ENCODE measurements at places on chromosomes 13 and 19.

DNA sequence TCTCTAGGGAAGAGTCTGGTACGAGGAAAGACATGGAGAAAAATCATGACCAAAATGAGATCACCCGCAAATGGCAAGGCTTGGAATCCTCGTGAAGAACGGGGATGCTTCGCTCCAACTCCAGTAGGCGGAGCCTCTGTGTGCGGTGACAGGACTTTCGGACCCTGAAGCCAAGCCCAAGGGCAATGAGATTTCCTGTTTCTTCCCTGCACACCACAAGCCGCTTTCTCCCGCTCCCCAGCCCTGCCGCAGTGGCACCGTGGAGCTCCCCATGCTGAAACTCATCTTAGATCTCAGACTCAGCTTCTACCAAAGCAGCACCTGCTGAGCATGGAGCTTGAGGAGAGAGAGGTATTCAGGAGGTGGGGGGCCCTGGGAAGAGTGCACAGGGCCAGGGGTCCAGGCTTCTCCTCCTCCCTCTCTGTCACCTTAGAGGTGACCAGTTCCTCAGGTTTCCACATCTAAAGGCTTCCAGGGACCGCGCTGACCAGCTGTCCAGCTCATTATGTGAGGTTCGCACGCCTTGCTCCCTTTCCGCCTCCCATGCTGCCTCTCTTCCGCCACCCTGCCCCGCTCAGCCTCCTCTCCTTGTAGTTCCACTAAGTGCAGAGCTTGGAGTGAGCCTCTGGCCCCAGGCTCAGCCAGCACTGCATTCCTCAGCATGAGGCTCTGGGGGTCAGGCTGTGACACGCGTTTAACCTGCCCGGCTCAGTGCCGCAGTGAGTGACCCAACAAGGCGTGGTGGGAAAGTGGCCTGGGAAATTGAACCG, 153.8 kb upstream of the SOX1 start:
- no peak for DNase-seq

- DNase-seq: no peak
Measured at GRCh38 chr13:97502181-97502580, 68.2 kb downstream of the RAP2A start.

GRCh38 chr13:58247080-58247479, 615.5 kb downstream of the PCDH17 start:
- DNase-seq: no peak

DNA sequence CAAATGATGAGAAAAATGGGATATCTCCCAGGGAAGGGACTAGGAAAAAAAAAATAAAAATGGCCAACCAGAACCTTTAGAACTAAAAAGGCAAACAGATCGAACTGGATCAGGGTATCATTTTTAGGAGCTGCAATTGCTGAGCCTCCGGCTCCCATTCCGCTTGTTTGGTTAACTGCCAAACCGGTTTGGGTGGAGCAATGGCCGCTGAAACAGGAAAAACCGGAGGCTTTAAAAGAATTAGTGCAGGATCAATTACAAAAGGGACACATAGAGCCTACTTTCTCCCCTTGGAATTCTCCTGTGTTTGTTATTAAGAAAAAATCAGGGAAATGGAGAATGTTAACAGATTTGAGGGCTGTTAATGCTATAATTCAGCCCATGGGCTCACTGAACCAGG, 12.7 kb upstream of the ZNF443 start:
- peak; percentile 14 for DNase-seq

DNA sequence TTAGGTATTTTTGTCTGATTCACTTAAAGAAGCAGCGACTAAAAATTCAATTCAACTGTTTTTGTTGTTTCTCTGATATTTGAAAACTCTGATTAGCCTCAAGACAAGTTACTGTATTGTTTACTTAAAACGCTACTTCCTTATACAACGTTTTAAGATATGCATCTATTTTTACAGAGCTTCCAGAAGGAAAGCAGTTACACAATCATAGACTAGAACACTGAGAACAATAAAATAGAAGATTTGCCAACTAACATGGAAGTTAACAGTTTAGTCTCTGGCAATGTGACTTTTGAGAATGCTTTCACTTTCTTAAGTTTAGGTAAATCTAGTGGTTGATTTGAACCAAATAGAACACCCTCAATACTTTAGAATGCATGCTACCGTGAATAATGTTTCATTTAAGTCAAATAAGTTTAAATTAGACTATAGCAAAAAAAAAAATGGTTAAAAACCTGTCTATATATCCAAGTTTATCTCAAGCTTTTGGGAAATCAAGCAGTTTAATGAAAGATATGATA, 614.8 kb downstream of the DACH1 start:
- DNase-seq: no peak

DNA sequence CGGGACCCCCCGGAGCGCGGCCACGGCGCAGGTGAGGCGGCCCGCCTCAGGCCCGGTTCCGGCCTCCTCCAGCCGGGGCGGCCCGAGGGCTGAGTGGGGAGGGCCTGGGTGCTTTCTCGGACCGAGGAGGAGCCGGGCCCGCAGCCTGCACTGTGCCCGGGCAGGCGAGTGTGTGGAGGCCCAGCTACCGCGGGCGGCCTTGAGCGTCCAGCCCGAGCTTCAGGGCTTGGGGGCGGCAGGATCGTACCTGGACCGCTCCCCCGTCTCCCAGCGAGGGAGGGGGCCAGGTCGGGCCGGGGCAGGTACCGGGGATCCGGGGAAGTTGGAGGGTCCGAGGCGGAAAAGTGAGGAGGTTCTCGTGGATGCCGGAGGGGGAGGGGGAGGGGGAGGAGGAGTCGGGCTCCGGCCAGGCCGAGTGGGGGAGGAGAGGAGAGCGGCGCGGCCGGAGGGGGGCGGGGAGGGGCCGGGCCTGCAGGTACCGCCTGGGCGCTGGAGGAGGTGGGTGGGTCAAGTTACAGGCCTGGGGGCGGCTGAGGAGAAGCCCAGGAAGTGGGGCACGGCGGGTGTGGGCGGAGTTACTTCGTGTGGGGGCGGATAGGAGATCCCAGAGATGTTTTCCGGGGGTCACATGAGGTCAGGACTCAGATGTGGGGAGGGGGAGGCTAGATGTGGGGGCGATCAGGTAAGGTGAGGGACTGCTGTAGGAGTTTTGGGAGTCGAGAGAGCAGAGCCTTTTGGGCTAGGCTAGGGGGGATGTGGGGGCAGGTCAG, 545 bp downstream of the NACC1 start:
- DNase-seq: peak; percentile 76

GRCh38 chr13:111371720-111372119, 51.3 kb downstream of the TEX29 start:
- no peak for DNase-seq

DNA sequence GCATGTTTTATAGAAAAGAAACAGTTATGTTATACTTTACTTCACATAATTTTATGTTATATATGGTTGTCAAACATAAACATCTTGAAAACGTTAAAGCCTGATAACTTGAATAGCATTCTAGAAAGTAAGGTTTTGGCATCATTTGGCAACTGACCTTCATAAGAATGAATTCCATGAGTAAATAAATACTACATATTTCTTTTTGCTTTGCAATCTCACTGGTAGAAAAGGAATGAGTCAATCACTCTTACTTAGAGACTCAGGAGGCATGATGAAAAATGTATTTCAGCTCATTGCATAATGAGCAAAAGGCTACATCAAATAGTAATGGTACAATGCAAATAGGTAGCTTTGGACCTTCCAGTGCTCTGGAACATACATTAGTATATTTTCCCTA, 1381.9 kb downstream of the EFNB2 start:
- DNase-seq: no peak

DNA sequence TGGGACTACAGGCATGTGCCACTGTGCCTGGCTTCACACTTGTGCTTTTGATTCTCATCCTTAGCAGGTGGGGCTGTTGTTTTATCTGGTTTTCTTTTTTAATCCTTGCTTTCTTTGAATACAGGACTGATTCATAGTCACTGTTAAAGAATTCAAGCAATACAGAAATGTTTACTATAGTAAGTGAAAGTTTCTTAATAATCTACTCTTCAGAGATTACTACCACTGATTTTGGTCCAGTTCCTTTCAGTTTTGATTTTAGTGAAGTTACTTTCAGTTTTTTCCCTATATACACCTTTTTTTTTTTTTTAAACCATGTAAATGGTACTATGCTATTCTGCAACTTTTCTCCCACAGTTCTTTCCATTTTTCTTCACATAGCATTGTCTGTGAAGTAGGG, 53.6 kb downstream of the GATAD2A start:
- no peak for DNase-seq

- DNase-seq: peak; percentile 91
Measured at GRCh38 chr19:38229585-38230073, 5.6 kb upstream of the DPF1 start.

DNA sequence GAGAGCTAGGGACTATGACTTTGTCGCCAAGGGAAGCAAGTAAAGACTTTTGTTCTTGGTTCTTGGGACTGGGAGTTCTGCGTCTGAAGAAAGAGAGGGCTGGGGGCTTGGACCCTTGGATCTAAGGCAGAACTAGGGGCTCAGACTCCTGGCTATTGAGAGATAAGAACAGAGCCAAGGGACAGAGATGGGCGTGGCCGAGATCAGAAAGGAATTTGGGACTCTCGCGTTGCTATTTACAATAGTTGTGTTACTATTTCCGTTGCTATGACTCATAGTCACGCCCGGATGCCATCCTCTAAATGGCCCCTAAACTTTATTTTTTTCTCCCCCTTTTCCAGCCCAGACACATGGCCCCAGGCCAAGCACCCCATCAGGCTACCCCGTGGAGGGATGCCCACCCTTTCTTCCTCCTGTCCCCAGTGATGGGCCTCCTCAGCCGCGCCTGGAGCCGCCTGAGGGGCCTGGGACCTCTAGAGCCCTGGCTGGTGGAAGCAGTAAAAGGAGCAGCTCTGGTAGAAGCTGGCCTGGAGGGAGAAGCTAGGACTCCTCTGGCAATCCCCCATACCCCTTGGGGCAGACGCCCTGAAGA, 759 bp downstream of the PPP1R15A start:
- DNase-seq: peak; percentile 89

- no peak for DNase-seq
Measured at GRCh38 chr13:34897220-34897619, 44.9 kb upstream of the NBEA start.

GRCh38 chr19:13172346-13173138, 22.3 kb downstream of the IER2 start:
- peak; percentile 82 for DNase-seq

DNA sequence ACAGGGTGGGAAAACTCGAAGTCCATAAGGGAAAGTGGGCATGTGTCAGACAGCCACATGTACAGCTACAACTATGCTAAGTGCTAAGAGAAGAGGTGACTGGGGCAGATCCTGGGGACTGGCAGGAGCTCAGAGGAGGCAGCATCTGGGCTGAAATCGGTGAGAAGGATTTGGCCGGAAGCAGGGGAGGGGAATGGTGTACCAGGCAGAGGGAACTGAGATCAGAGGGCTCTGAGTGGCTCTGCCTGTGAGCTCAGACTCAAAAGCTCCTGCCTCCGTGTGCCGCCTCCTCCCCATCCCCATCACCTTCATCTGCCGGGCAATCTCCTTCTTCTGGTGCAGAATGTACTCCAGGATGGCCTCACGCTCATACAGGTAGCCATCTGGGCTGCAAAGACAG, 21.8 kb downstream of the NOSIP start:
- DNase-seq: no peak

DNA sequence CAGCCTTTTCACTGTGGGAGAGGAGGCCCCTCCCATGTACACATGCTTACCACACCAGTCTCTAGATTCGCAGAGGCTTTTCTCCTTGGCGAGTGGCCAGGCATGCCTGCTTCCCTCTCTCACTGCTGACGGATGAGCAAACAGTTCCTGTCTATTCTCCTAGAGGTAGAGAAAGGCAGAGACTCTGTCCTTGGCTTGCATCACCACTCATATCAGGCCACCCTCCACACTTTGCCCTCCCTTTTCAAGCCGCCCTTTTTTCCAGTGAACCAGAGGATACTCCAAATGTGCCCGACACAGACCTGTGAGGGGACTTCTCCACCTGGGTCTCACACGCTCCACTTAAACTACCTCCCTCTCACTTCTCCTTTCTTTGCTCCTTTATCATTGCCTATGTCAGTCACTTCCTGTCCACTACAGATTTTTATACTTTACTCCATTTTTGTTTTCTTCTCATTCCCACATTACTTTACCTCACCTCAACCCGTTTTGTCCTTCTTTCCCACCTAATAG, 284.6 kb downstream of the DNAJC15 start:
- peak; percentile 38 for DNase-seq

- DNase-seq: no peak
Measured at GRCh38 chr19:50803633-50804419, 13.6 kb downstream of the ACP4 start.

DNA sequence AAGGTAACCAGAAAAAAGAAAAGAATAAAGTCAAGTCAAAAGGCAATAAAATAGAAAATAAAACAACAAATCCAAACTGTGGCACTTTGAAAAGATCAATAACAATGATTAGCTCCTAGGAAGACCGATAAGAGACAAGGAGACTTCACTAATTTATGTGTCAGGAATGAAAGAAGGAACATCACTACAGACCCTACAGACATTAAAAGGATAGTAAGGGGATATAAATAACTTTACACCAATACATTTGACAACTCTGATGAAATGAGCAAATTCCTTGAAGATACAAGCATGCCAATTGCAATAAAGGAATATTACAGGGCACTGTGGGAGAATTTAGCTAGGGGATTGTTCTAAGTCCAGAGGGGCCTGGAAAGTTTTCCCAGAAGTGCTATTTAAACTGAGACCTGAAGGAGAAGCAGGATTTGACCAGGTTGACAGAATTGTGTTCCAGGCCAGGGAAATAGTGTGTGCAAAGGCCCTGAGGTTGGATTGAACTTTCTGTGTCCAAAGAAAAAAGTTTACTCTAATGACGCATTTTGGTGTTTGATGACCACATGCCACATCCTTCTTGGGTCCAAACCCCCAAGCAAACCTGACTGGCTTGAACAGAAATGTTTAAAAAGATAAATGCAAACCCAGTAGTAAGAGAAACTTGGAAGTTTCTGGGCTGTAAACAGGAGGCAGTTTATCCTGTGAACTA, 1.6 kb upstream of the C19orf38 start:
- no peak for DNase-seq

- no peak for DNase-seq
Measured at GRCh38 chr19:4602915-4603314, 36.4 kb upstream of the TNFAIP8L1 start.

DNA sequence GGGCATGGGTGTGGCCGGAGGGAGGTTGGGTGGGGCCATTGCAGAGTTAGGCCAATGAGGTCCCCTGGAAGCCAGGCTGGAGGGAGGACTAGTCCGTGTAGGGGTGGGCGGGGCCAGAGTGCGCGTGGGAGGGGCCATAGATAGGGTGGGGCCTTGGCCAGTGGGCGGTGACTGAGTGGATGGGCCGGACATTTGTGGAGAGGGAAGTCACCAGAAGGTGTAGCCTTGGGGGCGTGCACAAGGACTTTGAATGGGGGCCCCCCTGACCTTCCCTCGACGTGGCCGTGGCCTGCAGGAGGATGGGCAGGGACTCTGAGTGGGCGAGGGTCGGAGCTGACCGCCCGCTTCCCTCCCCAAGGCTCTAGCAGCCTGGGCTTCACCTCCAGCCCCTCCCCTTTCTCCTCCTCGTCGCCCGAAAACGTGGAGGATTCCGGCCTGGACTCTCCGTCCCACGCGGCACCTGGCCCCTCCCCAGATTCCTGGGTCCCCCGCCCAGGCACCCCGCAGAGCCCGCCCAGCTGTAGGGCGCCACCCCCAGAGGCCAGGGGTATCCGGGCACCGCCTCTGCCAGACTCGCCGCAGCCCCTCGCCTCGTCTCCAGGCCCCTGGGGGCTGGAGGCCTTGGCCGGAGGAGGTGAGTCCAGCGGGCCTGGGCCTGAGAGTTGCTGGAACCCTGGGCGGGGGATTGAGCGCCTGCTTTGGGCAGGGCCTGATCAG, 16.5 kb upstream of the B3GNT3 start:
- DNase-seq: peak; percentile 83

- DNase-seq: no peak
Measured at GRCh38 chr19:18893587-18894253, 2.2 kb downstream of the CERS1 start.

All from RWPE1 (cell line).